ENCODE measurements at places on chromosomes 5 and 9. TPM values are rescaled to one million over a fixed set of nuclear protein-coding genes. Genes with fewer than 3 reads are reported as not detected.

- DNase-seq: no peak
Observed at GRCh38 chr5:68258531-68258930, 43.0 kb downstream of the PIK3R1 start.

- DNase-seq: no peak
Observed at GRCh38 chr5:5046680-5047502, 93.2 kb upstream of the ADAMTS16 start.

MVB12B gene
- 7.2 TPM for total RNA-seq

- DNase-seq: no peak
Observed at GRCh38 chr5:102531506-102531905, 32.7 kb upstream of the SLCO6A1 start.

GRM6 gene
- total RNA-seq: not detected

- DNase-seq: no peak
Observed at GRCh38 chr5:133141746-133142145, 89.9 kb downstream of the HSPA4 start.

GRCh38 chr5:56774957-56775356, 40.4 kb upstream of the MAP3K1 start:
- no peak for DNase-seq

- no peak for DNase-seq
Observed at GRCh38 chr5:149028984-149029383, 33.9 kb downstream of the SH3TC2 start.
